Kidney (tissue), 22 donors: ENCODE measurements at places on chromosomes 2 and 18.

GRCh38 chr18:3294435-3295080 is 32.6 kb downstream of the MYL12B start:
- H3K36me3 ChIP-seq, result no peaks in the 10 kb centered on the region
- no peak for DNase-seq
- no peak overlapping the region for H3K27ac ChIP-seq
- H3K4me1 ChIP-seq, result no peaks in the 10 kb centered on the region

DNA sequence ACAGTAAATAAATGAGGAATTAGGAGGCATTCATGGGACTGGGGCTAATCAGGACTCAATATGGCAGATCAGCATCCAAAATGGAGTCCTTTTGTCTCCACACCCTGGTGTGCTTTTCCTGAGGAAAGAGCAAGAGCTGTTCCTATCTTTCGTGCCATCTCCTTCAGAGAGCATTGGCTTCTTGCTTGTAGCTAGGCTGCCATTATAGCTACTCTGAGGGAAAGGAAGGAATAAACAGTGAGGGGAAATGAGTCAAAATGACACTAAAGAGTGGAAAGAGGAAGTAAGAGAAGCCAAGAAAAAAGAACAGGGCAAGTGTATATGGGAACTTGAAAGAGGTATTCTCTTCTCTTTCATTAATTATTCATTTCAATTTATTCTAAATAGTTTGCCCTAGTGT is 8.4 kb upstream of the NMI start:
- no peaks in the 10 kb centered on the region for H3K36me3 ChIP-seq
- H3K27me3 ChIP-seq, result no peaks in the 10 kb centered on the region
- H3K27ac ChIP-seq, result no peak overlapping the region
- no peaks in the 10 kb centered on the region for H3K4me1 ChIP-seq
- H3K4me3 ChIP-seq, result no peak overlapping the region

GRCh38 chr2:219912491-219912921 is 285.1 kb downstream of the SLC4A3 start:
- H3K4me3 ChIP-seq, result peak overlapping the region; percentile 28
- DNase-seq, result no peak
- H3K4me1 ChIP-seq, result no peaks in the 10 kb centered on the region
- H3K27me3 ChIP-seq, result no peaks in the 10 kb centered on the region
- no peak overlapping the region for H3K27ac ChIP-seq
- H3K36me3 ChIP-seq, result no peaks in the 10 kb centered on the region

GRCh38 chr18:58249712-58250111 is 205.7 kb downstream of the NEDD4L start:
- H3K4me1 ChIP-seq, result peaks cover 3% of the 10 kb centered on the region
- peaks cover 8% of the 10 kb centered on the region for H3K36me3 ChIP-seq
- DNase-seq, result no peak
- no peaks in the 10 kb centered on the region for H3K27me3 ChIP-seq
- no peak overlapping the region for H3K27ac ChIP-seq
- no peak overlapping the region for H3K4me3 ChIP-seq

DNA sequence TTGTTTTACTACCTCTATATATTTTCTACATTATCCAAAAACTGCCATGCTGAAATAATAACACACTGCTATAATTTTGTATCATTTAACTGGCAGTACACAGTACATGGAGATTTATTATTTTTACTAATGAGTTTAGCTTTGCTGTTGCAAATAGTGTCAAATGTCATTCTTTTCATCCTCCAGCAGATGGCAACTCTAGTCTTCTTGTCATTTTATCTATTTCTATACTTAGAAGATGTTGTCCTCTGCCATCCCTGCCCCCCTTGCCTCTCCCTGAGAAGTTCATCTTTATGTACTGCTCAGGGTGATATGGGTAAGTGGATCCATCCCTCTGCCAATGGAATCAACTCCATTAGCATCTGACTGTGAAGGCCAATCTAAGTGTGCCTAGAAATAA is 21.7 kb upstream of the LRRTM1 start:
- H3K27ac ChIP-seq, result no peak overlapping the region
- H3K36me3 ChIP-seq, result no peaks in the 10 kb centered on the region
- no peak overlapping the region for H3K4me3 ChIP-seq
- H3K27me3 ChIP-seq, result no peaks in the 10 kb centered on the region

- no peaks in the 10 kb centered on the region for H3K36me3 ChIP-seq
- no peaks in the 10 kb centered on the region for H3K4me1 ChIP-seq
- H3K27ac ChIP-seq, result no peak overlapping the region
- H3K27me3 ChIP-seq, result no peaks in the 10 kb centered on the region
- no peak for DNase-seq
Measured at GRCh38 chr2:3151153-3151918, 226.3 kb downstream of the EIPR1 start.

DNA sequence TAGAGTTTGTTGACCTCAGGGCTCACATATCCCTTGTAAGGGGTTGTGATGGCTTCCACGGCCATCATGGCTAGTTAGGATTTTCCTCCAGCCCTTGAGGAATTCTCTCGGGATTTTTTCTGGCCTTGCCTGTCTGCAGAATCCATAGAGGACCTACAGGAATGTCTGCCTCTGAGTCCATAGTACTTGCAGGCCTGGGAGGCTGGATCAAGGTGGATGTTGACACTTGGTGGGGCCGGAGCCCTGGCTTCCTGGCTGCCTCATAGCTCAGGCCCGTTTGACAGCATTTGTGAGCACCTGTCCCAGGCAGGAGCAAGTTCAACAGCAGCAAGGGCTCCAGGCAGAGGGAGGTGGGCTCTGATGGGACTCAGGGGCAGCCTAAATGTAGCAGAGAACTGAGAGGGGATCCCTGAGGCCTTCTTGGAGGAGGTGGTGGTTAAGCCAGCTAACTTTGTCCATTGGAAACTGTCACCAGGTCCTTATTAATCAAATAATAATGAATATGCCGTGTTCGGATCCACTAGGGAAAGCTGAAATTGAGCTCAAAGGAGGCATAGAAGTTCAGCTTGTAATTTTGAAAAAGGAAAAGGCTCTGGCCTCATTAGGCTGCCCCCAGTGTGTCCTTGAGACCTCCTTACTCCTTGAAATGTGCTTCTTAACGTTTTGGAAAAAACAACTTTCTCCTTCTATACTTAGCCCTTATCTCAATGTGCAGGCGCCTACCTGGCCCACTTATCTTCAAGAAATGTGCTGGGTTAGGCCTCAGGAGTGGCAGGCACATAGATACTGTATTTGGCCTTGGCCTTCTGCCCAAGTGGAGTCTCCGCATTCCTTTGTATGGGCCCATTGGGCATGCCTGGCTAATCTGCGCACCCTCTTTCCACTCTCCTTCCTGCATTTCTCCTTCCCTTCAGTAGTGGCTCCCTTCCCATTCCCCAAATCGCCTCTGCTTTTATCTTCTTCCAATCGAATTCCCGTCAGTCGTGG is 66.9 kb downstream of the HPCAL1 start:
- DNase-seq, result no peak
- H3K4me3 ChIP-seq, result no peak overlapping the region
- no peaks in the 10 kb centered on the region for H3K4me1 ChIP-seq
- H3K27ac ChIP-seq, result peak overlapping the region; percentile 33
- H3K27me3 ChIP-seq, result no peaks in the 10 kb centered on the region

DNA sequence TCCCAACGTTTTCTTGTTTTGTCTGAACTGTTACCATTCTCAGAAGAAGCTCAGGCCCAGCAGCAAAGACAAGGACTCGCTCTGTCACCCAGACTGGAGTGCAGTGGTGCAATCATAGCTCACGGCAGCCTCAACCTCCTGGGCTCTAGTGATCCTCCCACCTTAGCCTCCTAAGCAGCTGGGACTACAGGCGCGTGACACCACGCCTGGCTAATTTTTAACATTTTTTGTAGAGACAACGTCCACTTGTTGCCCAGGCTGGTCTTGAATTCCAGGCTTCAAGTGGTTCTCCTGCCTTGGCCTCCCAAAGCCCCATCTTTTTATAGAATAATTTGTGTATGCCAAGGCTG is 2.0 kb upstream of the SMYD5 start:
- no peak overlapping the region for H3K27ac ChIP-seq
- peaks cover 2% of the 10 kb centered on the region for H3K27me3 ChIP-seq
- H3K36me3 ChIP-seq, result no peaks in the 10 kb centered on the region
- no peak overlapping the region for H3K4me3 ChIP-seq

DNA sequence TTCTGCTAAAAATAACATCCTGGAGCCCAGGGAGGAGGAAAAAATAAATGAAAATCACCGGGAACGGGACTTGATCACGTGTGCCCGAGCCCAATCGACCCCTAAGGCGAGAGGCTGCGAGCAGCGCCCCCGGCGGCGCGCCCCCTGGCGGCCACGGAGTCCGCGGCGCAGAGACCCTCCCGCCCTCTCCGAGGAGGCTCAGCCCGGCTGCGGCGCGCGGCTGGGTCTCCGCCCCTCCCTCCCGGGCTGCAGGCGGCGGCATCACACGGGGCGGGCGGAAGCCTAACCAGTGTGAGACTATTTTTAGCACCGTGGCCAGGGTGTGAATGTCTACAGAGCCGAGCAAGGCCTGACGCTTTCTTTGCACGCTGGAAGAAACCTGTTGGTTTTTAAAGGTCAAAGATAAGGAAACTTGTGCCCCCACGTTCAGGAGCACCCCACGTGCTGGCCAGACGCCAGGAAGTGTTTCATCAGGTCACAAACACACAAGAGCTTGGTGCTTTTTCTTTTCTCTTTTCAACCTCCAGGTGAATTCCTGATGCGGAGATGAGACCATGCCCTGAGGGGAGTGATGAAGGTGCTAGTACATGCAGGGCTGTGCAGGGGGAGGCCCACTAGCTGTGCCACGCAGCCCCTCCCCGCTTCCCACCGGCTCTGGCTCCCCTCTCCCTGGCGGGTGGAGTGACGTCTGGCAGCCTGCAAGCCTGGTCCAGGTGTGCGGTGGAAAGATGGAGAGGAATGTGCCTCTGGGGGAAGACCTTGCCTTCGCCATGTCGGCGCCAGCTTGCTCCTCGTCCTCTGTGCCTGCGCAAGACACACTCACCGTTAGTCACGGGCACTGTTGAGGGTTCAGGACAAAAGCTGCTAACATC is 35.3 kb upstream of the DNMT3A start:
- no peaks in the 10 kb centered on the region for H3K36me3 ChIP-seq
- no peaks in the 10 kb centered on the region for H3K4me1 ChIP-seq
- no peaks in the 10 kb centered on the region for H3K27me3 ChIP-seq
- H3K27ac ChIP-seq, result peak overlapping the region; percentile 27
